DMS53 (cell line): ENCODE measurements at places on chromosomes 11 and 22.

- DNase-seq = no peak
Observed at GRCh38 chr11:34601609-34602008, 19.3 kb upstream of the EHF start.

DNA sequence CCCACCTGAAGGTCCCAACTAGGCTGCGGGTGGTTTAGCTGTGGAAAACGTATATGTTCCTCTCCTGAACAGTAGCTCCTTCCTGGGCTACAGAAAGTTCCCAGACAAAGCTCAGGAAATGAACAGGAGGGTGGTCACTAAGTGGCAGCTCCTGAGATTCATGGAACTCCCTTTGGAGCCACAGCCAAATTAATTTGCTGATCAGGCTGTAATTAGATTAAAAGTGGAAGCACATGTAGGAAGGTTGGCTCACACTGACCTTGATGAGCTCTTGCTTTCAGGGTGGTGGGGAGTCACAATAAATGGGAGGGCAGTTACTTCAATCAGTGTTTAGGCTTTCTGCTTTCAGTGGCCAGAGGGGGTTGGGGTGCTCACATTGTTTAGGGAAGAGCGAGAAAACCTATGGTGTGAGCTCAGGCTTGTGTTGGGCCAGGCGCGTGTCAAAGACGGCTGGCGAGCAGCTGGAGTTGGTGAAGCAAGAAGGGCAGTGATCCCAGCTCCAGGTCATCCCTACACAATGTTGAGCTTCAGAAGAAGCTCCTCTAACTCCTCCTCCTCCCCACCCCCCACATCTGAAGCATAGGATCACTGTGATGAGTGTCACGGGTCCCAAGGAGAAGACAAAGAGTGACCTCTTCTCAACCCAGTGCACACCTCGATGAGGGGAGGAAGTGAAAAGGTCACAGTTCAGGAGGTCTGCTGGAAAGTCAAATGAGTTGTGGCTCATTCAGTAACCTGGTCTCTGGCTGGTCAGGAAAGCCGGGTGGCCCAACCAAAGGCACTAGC, 42.5 kb downstream of the CLPB start:
- peak; percentile 19 for DNase-seq

GRCh38 chr11:33936725-33937604, 45.1 kb upstream of the LMO2 start:
- no peak for DNase-seq

GRCh38 chr11:75565221-75565814, 3.3 kb downstream of the SERPINH1 start:
- DNase-seq = peak; percentile 50

GRCh38 chr11:35112056-35112845, 26.7 kb upstream of the CD44 start:
- no peak for DNase-seq

DNA sequence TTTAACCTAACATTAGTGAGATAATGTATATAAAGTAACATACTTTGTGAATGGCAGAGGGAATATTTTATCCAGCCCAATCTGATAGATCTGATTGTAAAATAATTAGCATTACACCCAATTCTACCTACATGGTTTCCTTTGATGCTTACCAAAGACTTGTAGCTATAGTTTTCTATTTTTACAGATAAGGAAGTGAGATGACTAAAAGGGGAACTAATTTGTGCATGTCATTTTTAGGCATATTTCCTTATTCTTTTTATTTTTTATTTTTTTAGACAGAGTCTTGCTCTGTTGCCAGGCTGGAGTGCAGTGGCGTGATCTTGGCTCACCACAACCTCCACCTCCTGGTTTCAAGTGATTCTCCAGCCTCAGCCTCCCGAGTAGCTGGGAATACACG, 793.7 kb upstream of the LRRC4C start:
- DNase-seq = no peak

DNA sequence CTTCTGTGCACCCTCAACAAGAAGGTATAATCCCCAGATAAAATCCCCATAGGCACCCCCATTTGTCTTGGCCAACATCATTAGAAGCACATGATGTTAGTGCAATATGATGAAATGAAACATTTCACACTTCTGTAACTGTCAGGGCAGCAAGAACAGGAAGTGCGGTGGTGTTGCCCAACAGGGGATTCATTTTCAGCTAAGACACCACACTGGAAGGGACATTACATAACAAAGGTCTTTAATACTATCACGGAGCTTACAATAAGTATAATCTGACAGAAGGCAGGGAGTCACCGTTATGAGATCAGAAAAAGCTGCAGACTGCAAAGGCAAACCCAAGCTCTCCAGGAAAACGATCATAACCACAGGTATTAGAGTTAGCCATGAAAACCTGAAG, 2.0 kb downstream of the OR52W1 start:
- DNase-seq = no peak

DNA sequence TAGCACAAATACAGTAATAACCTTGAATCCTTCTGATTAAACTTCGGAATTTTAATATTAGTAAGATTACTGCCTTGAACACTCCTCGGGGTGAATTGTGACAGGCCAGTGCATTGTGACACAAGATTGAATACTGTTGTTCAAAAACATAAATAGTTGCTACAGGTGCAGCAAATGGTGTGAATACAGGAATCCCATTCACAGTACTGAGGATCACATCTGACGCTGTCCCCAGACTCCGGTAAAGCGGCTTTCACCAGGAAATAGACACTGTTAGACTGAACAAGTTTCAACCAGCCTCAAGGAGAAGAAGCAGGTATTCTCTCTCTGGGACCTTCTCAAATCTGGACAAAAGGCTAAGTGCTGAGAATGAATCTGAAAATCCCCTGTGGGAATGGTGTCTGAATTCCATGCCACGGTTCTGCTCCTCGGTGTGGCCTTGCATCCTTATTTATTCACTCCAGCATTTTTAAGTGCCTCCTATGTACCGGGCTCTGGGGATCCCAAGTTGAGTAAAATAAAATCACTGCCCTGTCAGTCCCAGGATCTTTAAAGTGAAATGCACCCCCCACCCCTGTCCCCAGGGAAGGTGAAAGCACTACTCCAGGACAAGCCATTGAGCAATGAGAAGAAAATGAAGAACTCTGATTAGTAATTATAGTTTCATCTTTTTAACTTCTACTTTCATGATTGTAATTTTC, 3.4 kb downstream of the LGR4 start:
- DNase-seq = no peak

DNA sequence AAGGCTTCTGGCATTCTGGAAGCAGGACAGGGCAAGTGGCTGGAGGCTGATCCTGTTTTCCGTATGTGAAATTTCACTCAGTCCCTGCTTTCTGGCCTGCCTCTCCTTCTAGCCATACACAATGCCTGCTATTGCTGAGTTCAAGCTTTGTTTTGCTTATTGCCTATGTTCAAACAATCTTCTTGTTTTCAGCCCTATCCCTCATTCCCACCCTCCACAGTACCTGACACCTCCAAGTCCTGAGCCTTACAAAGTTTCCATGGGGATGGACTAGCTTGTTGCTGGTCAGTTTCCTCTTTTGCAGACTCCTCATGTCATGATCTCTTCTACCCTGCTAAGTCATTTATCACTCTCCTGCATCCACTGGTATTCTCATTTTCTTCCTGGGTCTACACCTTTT, 38.1 kb downstream of the FAM76B start:
- DNase-seq = no peak

GRCh38 chr11:18540207-18541009, 13.7 kb upstream of the TSG101 start:
- peak; percentile 71 for DNase-seq

DNA sequence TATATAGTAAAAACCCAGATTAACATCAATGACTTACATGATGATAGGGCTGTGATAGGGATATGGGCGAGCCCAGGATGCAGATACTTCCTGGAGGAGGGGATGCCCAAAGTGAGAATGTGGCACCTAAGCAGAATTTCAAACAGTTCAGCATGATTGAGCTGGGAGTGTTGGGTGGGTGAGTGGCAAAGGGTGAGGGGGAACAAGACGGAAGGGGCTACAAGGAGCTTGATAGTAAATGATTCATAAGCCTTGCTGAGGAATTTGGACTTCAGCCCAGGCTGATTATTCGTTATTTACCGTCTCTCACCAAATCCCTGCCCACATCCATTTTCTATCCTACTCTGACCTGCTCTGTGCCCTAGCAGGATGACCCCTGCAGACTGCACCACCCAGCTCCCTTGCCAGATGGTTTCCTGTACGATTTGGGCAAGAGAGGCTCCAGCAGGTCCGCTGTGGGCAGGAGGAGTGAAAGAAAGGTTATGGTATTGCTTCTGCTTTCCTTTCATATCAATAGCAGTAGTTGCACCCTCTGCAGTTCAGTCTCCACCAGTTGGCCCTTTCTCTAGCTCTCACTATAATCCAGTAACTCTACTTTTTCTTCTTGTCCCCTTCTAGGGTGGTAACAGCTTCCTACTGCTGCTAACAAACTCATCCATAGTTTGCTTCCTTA, 30.3 kb upstream of the SIK2 start:
- DNase-seq = no peak

- no peak for DNase-seq
Observed at GRCh38 chr11:45078236-45079074, 68.0 kb upstream of the PRDM11 start.

DNA sequence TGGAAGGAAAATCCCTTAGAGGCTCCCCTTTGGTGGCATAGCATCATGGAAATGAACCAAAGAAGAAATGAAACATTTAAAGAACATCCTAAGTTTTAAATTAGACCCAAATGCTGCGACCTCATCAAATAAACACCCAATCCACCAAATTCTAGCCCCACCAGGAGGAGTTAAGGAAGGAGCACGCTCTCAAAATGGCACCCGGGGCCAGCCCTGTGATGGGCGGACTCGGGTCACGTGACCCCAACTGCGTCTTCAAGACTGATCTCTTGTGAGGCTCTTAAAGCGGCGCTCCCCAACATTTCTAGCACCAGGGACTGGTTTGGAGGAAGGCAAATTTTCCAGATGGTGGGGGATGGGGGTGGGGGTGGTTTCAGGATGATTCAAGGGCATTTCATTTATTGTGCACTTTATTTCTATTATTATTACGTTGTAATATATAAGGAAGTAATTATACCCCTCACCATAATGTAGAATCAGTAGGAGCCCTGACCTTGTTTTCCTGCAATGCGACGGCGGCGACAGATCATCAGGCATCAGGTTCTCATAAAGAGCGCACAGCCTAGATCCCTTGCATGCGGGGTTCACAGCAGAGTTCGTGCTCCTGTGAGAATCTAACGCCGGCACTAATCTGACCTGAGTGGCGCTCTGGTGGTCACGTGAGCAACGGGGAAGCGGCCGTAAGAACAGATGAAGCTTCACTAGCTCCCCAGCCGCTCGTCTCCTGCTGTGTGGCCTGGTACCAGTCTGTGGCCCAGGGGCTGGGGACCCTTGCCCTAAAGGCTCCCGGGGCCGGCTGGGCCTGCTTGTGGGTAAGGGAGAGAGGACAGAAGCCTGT, 90.6 kb upstream of the SLC22A12 start:
- no peak for DNase-seq

GRCh38 chr11:111119751-111120150, 125.8 kb upstream of the POU2AF2 start:
- no peak for DNase-seq

DNA sequence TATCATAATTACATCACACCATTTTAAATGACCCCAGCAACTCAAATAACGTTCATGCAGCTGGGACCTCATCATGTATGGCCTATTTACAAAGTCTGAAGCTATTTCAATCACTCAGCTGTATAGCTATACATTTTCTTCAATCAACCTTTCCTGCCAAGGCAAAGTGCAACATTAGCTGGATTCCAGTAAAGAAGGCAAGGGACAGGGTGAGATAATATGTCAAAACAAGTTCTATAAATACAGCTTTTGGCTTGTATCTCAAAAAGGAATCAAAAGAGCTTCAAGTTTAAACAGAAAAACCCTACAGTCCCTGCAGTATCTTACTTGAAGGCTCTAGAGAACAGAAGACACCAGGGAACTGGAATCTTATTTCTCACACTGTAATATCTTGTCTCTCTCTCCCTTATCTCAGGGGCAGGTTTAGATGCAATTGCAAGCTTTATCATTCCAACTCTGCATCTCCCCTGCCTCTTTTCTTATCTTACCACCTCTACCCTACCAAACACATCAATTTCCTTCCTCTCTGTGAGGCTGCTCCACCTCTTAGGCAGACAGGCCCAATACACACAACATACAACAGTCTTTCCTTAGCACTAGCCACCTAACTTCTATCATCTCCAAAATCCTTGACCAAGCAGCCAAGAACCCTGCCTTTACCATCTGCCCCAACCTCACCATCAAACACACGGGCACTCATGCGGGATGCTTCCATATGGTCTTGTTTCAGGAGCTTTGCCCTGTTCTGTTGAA, 34.5 kb downstream of the CELF1 start:
- DNase-seq = no peak

DNA sequence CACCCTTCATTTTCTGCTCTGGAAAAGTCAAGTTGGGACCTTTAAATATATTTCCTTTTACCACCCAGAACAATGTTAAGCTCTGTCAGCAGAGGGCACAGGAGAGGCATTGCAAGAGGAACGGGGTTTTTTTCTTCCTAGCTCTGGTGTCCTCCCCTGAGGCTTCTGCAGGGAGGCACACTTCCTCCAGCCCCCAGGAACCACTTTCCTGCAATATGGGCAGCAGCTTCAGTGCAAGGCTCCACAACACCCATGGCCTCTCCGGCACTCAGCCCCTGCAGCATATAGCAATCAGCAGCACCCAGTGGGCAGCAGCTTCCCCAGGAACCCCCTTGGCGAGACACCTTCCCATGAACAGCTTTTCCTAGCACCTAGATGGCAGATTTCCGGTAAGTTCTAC, 101.4 kb downstream of the SYT9 start:
- peak; percentile 82 for DNase-seq

GRCh38 chr22:40953471-40953870, 2.3 kb downstream of the RBX1 start:
- no peak for DNase-seq

GRCh38 chr11:115475564-115475963, 28.7 kb downstream of the CADM1 start:
- no peak for DNase-seq

- no peak for DNase-seq
Observed at GRCh38 chr11:83023410-83023809, 48.3 kb downstream of the RAB30 start.

DNA sequence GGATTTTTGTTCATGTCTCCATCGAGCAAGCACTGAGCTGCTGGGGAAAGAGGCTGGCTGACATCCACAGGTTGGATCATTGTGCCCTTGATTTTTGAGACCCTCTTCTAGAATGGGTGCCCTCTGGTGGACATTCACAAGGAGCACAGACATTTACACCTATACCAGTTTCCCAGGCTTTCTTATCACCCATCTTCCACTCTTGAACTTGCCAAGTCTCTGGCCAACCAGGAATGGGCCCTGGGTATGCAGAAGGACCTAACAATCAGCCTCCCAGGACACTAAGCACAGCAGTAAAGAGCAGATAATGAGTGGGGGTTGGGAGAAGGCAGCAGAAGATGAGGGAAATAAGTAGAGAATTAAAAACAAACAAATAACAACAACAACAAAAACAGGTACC, 5.7 kb upstream of the INTS4 start:
- DNase-seq = peak; percentile 93

- DNase-seq = no peak
Observed at GRCh38 chr11:72737336-72737735, 14.9 kb downstream of the ARAP1 start.
